Activated CD4-positive, alpha-beta T cell treated with anti-CD3 and anti-CD28 coated beads for 1 hour (primary cell): ENCODE measurements at places on chromosomes 4 and X.

- DNase-seq, result no peak
These were observed 139.4 kb upstream of the OTUD4 start for GRCh38 chr4:145319751-145320150.

- DNase-seq, result no peak
These were observed 43.3 kb upstream of the STAG2 start for GRCh38 chrX:123918106-123918721.

GRCh38 chr4:176277162-176277904 lies 8.3 kb upstream of the ASB5 start:
- DNase-seq, result no peak

GRCh38 chr4:4948370-4948769 lies 70.9 kb downstream of the CYTL1 start:
- DNase-seq, result no peak

DNA sequence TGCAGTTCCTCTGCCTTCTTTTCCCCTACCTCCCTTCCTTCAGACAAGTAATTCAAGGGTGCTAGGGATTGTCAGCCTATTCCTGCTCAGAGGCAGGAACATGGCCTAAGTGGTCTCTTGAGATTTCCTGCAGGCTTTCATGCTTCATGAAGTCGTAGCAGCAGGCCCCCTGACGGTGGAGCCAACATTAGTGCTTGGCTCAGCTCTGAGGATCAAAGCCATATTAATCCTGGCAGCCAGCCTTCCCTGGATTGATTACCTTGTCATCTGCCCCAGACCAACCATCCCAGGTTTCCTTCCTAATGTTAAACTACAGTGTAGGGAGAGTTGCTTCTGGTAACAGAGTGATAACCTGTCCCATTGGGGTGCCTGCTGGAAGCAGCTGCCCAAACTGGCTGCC lies 84.1 kb downstream of the SLC16A2 start:
- DNase-seq, result no peak

GRCh38 chr4:55675196-55675793 lies 39.2 kb upstream of the NMU start:
- DNase-seq, result no peak

GRCh38 chr4:3878678-3879077 lies 112.5 kb downstream of the ADRA2C start:
- DNase-seq, result no peak

- DNase-seq, result no peak
These were observed 478.9 kb downstream of the KCNIP4 start for GRCh38 chr4:21469438-21470300.

GRCh38 chr4:101593666-101594065 lies 196.9 kb upstream of the BANK1 start:
- DNase-seq, result no peak

DNA sequence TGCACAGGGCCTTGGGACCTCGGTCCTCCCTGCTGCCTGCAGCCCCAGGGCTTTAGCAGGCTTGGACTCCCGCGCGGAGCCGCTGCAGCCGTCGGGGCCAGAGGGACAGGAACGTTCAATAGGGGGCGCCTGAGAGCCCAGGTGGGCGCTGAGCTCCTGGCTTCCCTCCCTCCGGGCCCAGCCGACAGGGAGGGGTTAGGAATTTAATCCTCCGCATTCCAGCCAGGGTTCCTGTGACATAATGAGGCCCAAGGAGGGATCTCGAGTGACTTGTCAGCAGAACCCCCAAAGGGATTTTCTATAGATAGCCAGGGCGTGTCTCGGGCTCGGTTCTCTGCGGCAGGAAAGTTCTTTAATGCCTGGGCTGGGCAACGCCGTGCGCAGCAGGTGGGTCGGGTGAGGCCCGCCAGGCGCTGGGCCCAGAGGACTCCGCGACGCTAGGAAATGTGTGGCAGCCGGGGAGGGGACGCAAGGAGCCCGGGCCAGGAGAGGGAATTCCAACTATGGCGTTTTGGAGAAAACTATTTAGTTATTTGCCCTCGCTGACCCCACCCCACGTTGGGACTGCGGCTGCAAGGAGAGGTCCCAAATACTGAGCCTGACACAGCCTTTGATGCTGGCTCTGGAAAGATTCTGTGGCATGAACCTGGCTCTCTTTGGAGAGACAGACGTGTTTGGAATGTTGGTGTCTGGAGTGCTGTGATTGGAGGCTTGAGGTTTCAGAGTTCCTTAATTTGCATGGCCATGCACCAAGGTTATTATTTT lies 285.2 kb upstream of the GATB start:
- no peak for DNase-seq

DNA sequence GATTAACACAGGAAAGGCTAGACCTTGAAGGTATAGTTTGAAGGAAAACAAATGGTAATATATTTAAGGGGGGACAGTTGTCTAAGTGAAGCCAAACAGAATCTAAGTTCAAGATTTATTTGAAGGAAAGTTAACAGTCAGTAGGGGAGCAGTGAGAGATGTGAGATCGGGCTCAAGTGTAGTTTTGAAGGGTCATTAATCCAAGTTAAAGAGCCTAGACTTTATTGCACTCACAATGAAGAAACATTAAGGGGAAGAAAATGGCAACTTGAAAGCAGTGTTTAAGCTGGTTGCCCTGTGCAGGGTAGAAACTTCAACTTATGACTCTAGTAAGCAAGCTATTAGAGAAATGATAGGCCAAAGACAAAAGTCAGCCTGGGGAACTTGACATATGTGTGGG lies 1952.2 kb downstream of the PCDH7 start:
- no peak for DNase-seq

DNA sequence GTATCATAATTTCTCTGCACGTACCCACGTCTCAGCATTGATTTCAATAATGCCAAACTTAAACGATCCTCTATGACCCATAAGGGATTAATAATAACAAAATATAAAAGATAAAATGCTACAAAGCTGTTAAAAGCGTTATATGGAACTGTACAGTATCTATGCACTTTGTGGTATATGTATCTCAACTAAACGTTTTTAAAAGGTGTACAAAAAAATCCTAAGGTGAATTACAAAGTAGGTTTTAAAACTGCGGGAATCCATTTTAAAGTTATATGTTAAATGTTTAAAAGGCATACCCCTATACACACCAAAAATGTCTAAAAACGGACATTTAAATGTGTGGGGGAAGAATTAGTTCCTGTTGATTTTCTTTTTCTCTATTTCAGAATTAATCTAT lies 860 bp downstream of the ZNF182 start:
- DNase-seq, result no peak

DNA sequence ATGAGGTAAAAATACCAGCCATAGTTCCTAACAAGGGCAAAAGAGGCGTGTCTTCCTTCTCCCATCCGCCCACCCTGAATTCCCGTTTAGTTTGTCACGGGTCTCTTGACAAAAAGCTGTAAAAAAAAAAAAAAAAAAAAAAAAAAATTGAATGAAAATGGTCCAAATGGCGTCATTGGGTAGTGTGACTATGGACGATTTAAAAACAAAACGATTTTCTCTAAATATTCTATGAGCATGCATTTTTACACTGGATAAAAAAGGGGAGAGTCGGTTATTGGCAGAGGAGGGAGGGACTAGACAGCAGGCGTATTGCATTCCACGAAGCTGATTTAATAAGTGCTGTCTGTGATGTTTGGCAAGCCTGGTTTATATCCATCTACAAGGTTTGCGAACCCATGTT lies at the start of gene FAM133A:
TSS of gene FAM133A (plus strand) at position 338 of the 403 bp plus-strand sequence. CDS start 35,214 bp downstream, outside the sequence.
- DNase-seq, result no peak

DNA sequence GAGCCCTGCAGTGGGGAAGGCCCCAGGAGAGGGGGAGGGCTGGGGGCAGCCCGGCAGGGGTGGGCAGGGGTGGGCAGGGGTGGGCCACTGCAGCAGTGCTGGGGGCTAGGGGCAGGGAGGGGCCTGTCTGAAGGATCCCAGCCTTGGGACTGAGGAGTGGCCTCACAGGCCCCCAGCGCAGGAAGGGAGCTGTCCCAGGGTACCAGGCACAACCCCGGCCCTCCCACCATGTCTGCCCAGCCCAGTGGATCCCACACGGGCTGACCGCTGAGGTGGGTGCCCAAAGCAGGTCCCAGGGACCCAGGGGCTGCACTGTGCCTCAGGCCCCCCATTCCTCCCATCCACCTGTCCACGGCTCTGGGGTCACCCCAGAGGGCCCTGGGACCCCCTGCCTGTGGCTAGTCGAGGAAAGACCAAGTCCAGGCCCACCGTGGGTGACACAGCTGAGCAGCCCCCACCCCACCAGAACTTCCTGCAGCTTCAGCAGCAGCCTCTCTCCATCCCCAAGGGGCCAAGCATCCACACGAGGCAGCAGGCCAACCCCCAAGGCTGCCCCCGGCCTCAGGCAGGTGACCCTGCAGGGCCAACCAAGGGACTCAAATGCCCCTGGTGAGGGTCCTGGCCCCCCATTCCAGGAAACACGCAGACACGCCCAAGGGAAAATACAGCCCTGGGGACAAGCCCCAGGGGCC lies 46.4 kb downstream of the FAM53A start:
- no peak for DNase-seq

DNA sequence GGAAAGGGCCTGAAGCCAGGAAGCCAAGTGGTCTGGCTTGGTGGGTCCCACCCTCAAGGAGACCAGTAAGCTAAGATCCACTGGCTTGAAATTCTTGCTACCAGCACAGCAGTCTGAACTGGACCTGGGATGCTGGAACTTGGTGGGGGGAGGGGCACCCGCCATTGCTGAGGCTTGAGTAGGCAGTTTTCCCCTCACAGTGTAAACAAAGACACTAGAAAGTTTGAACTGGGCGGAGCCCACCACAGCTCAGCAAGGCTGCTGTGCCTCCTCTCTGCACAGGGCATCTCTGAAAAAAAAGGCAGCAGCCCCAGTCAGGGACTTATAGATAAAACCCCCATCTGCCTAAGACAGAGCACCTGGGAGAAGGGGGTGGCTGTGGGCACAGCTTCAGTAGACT lies 63.1 kb downstream of the AFM start:
- no peak for DNase-seq

DNA sequence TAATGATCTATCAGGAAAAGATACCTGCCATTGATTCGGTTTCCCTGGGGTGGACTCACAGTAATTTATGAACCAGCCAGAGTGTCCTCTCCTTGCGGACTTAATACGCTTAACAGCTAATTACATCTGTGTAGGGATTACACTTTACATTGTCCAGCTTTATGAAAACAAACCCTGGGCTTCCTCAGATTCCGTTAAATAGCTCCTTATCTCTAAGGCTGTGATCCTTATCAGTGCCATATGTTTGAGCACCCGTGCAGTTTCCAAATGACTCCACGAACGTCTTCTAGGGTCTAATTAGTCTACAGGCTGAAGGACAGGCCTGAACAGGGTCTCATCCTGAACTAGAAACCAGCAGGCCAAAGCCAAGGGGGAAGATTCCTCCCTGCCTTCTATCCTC lies 56.9 kb downstream of the KDR start:
- no peak for DNase-seq

DNA sequence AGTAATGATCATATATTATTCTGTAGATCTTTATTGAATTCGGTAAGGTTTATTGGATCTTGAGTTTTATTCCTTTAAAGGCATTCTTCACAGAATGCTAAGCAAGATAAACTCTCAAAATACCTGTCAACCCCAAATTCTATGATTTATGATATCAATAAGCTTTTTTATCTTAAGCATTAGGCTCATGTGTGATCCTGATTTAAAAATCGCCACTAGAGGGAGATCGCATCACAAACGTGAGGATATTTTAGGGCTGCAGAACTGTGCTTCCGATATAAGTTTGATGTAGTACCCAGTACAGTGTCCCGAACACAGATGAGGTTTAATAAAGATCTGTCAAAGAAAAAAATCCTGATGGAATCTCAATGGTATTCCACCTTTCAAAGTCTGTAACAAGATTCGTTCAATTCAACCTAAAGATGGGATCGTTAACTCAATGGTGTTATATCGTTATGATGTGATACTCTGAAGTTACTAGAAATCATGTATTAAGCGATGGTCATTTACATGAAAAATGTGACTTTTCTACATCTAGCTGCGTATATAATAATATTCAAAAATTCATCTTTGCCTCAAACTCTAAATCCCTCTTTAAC lies 169.0 kb downstream of the CORIN start:
- no peak for DNase-seq

- no peak for DNase-seq
These were observed 14.4 kb downstream of the MCUB start for GRCh38 chr4:109574443-109574850.

GRCh38 chr4:104728380-104729122 lies 233.9 kb upstream of the CXXC4 start:
- no peak for DNase-seq

DNA sequence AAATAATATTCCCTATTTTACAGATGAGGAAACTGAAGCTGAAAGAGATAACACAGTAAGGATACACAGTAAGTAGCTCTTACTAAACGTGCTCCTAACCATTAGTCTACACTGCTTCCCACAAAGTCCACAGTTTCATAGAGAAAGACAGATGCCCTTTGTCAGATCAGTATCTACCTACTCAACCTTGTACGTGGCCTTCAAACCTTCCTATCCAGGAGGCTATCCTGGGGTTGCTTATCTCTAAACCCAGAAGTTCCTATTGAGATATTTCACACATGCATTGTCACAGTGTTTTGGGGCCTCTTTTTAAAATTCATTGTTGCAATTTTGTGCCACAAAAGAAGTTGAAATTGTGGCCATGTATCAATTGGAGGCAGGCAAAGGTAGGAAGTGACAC lies 208.0 kb downstream of the ENOX2 start:
- no peak for DNase-seq

- DNase-seq, result no peak
These were observed 6.5 kb downstream of the DMD start for GRCh38 chrX:33204889-33205288.
